Activated naive CD4-positive, alpha-beta T cell treated with anti-CD3 and anti-CD28 coated beads, Interleukin-2, amount 50 U/mL, for 72 hours (primary cell): ENCODE measurements at places on chromosomes 2 and 18. TPM values are rescaled to one million over a fixed set of nuclear protein-coding genes. Genes with fewer than 3 reads are reported as not detected.
A peak's percentile ranks its signal among the peaks of the same experiment; 100 is the strongest.

SH3RF3 gene
- total RNA-seq = 1.7 TPM

PROM2 gene
- 0.86 TPM for total RNA-seq

TMEM185B gene
- total RNA-seq = 22.5 TPM

ACKR3 gene
- 0.54 TPM for total RNA-seq

PTRHD1 gene
- 24.4 TPM for total RNA-seq

HOXD12 gene
- not detected for total RNA-seq

TRIM43 gene
- total RNA-seq = not detected

POMC gene
- total RNA-seq = 7.8 TPM

LINC00305 gene
- total RNA-seq = not detected

DNA sequence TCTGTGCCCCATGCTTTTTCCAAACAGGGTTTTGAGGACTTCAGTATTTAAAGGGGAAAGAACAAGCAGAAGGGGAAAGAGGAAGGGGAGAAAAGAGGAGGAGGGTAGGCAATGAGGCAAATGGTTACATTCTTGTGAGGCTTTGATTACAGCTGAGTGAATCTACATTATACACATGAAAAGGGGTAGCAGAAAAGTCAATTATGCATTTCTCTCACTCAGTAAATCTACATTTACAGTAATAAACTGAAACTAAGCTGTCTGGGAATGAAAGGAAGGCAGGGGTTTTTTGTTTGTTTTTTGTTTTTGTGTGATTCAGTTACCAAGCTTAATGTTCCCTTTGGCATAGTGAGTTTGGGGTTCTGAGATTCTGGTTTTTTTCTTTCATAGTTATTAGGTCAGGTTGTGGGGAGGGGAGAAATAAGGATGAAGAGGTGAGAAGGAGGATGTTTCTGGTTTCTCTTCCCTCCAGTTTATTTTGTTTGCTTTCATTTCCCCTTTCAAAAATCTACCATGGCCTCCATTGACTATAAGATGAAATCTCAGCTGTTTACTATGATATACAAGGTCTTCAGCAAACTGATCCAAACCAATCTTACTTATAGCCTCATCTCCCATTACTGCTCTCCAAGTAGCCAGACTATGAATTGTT is 18.7 kb downstream of the C18orf63 start:
- no peak for DNase-seq

GRCh38 chr2:3656762-3657721 is 958 bp upstream of the ALLC start:
- DNase-seq = no peak

DNA sequence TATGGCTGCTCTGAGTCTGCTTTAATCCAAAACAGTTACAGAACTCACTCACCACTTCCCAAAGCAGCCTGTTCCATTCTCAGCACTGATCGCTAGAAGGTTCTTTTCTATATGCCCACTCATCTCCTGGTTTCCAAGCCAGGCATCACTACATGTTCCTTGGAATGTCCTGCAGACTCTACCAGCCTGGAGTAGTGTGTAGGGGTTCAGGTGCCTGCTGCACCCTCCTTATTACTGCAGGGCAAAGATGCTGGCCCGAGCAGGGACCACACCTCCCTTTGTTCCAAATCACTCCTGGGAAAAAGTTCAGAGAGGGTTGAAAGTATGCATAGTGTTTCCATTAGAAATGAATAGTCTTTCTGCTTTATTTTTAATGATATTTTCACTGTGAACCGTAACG is 196.6 kb downstream of the SH3RF3 start:
- no peak for DNase-seq

DNA sequence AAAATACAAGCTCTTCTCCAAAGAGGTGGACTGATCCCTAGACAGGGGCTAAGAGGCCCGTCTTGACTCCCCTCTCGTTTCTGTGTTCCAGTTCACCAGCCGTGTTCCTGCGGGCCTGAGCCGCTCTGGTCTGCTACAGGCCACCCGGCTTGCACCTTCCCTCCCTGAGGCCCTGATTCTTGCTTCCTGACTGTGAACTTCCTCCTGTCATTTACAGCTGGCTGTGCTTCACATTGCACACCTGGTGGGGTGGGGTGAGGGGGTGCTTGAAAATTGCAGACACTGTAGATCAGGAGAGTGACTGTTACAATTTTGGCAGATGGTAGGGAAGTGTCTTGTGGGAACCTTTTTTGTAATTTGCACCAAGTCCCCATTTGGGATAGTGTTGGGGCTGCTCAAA is 64.4 kb downstream of the TSN start:
- DNase-seq = no peak

DNA sequence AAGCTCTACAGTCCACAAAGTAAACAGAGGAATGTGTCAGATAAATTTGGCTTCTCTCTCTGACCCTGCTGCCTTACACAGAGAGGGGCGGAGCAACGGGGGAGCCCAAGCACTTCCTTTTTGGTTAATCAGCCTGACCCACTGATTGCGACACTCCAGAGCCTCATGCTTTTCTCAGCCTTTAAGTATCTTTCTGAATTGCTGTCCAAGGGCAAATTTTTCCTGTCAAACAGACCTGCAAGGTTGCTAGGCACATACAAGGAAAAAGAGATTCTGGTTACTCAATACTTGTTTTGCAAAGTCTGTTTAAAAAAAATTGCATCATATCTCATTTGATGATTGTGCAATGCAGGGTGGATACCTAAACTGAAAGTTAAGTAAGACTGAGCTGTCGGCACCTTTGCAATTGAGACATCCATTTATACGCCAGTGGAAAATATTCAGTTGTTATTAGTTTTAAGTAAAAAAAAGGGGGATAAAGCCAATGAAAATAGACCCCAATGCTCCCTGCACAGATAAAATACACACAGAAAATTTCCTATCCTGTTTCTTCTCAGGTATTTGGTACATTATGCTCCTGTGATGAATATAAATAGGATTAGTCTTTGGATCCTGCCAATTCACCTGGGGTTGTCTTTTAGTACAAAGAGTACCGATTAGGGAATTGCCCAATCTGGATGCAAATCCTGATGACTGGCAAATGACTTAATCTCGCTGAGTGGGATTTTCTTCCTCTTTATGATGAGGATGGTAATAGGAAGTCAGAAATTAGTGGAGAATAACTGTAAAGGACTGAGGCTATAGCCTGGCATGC is 260.2 kb upstream of the TRIB2 start:
- peak; percentile 64 for DNase-seq

- no peak for DNase-seq
These were observed 13.9 kb downstream of the CLASP1 start for GRCh38 chr2:121635371-121635770.

- DNase-seq = no peak
These were observed 57.1 kb upstream of the ITGB6 start for GRCh38 chr2:160257041-160257742.

DNA sequence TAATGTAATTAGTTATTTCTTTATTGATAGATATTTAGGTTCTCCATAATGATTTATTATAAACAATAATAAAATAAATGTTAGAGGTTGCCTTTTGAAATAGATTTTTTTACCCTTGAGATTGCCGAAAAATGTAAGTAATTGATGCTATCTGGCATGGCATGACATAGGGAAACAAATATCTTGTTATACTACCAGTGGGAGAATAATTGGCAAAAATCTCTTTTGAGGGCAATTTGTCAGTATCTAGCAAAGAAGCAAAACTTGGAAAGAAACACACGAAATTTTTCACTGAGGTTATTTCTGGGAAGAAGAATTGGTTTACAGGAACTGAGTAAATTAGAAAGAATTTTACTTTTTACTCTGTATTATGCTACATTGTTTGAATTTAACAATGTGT is 547.2 kb upstream of the SETBP1 start:
- DNase-seq = no peak

GRCh38 chr18:12637901-12638643 is 19.8 kb downstream of the SPIRE1 start:
- no peak for DNase-seq

DNA sequence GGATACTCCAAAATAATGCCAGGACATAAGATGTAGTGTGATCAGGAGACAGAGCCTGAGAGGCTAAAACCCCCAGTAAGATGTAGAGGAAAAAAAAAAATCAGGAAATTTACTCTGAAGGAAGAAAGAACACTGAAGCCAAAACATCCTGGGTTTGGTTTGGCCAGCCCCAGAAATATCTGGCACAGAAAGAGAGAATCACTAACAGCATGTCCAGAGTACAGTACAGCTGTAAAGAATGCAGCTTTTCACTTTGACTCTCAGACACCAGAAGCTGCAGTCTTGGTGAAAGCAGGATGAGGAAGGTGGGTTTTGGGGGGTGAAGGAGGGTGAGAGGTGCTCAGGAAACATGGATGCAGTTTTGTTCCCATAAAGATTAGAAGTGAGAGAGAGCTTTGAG is 1577.7 kb upstream of the ACVR2A start:
- no peak for DNase-seq

DNA sequence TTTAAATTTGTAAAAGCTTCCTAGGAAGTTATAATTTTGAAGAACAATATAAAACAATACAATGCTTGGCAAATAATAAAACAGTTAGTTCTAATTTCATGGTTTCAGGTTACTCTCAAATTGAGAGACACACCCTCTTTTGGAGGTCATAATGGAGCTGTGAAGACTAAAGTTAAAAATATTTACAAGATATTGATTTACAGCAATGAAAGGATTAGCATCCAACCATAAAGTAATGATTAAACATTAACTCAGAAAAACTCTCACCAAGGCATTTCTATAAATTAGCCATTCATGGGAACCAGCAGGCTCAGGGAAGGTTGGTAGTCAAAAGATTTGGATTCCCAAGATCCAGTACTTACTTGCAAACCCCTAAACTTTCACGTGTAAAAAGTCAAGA is 6.4 kb downstream of the DPP4 start:
- no peak for DNase-seq

GRCh38 chr2:160469621-160470204 is 23.9 kb downstream of the RBMS1 start:
- DNase-seq = no peak

DNA sequence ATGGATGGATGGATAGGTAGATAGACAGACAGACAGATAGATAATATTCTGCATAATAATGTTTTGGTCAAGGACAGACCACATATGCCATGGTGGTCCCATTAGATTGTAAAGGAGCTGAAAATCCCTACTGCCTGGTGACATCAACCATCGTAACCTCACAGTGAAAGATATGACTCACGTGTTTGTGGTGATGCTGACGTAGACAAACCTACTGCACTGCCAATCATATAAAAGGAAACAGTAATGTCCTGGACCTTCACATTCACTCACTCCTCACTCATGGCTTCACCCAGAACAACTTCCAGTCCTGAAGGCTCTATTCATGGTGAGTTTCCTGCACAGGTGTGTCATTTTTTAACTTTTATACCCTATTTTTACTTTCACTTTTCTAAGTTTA is 202.9 kb upstream of the TPO start:
- DNase-seq = no peak

GRCh38 chr18:23864624-23865023 is 149.9 kb upstream of the TTC39C start:
- no peak for DNase-seq

DNA sequence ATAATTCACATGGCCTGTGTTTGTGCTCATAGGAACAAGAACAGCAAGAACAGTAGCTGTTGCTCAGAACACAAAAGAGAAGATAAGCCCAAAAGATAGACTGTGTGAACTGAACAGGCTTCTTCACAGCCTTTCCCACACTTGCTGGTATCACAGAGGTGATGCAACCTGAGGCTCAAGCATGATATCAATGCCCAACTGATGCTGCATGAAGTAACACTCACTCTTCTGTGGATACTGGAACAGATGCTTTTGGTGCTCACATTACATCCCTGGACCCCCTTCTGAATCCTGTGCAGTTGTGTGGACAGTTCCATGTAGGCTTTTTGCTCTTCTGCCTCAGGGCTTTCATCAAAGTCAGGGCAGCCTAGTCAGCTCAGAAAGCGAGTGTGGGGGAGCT is 88.4 kb upstream of the RND3 start:
- no peak for DNase-seq

DNA sequence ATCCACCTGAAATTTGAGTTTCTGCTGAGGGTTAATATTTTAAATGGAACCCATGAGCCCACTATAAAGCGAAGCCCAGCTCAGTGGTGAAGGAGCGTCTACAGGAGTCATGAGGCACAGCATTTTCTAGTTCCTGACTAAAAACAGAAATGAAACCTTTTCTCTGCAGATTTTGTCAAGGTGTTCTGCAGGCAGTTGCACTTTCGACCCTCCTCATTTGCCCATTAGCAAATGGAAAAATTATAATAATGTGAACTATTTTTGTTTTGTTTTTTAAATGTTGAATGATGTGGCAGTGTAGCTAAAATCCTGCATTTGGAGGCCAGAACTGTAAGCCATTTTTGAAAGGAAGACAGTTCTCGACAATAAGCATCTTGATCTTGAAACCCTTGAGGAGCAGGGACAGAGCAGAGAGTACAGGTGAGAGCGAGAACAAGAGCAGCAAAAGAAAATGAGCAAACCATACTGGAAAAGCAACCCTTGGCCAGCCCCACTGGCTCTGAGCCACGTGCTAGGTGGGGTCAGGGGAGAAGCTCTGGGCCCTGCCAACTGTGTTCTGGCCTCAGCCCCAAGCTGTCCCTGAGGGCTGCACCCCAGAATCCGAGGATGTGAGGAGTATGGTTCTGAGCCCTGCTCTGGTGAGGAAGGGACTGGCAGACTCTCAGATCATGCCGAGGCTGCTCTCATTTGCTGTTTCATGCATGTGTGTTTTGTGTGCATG is 26.4 kb upstream of the COPS8 start:
- no peak for DNase-seq

- no peak for DNase-seq
These were observed 492.8 kb upstream of the RAB12 start for GRCh38 chr18:8116341-8117005.

GRCh38 chr18:62396967-62397366 is 71.9 kb downstream of the TNFRSF11A start:
- no peak for DNase-seq

GRCh38 chr2:181764095-181764963 is 84.0 kb upstream of the NEUROD1 start:
- no peak for DNase-seq

DNA sequence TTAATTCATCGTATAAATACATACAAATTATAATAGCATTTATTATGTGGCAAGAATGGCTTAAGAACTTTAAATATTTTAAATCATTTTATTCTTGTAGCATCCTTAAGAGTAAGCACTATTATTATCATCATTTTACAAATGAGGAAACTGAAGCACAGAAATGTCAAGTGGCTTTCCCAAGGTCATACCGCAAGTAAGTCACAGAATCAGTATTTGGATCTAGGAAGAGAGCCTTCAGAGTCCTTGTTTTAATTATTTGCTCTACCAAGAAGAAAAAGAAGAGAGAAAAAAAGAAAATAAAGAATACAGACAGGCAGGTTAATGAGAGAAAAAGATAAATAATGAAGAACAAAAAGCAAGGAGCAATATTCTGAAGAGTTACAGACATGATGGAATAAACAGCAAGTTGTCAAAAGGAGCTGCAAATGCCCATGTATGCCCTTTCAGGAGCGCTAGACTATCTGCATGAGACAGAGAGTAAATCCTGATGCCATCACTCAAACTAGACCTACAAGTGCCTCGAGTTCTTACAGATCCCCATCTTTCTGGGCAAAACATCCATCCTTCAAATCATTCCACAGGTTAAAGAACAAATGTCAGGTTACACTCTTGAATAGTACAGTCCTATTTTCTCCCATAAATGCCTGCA is 57.8 kb upstream of the ETAA1 start:
- no peak for DNase-seq

- no peak for DNase-seq
These were observed 123.7 kb upstream of the PPP1CB start for GRCh38 chr2:28627722-28628480.
